ENCODE measurements at places on chromosomes 7 and 10. TPM values are rescaled to one million over a fixed set of nuclear protein-coding genes. Genes with fewer than 3 reads are reported as not detected.

DNA sequence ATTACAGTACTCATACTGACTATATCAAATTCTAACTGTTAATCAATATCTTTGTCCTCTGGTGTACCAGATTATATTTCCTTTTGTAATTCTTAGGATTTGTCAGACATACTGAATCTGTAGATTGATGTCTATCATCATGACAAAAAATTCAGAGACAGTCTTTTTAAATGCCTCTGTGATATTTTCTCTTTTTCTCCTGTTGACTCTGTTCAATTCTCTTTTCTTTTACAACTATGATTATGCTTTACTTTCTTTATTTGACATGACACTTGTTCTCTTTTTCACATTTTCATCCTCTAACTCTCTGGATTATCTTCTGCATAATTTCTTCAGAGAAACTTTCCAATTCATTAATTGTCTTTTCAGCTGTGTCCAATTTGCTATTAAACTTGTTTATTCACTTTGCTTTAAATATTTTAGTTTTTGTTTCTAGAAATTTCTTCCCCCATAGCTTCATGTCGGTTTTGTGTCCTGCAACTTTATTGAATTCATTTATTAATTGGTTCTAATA is 153.6 kb downstream of the PFKFB3 start:
- DNase-seq, result no peak

DNA sequence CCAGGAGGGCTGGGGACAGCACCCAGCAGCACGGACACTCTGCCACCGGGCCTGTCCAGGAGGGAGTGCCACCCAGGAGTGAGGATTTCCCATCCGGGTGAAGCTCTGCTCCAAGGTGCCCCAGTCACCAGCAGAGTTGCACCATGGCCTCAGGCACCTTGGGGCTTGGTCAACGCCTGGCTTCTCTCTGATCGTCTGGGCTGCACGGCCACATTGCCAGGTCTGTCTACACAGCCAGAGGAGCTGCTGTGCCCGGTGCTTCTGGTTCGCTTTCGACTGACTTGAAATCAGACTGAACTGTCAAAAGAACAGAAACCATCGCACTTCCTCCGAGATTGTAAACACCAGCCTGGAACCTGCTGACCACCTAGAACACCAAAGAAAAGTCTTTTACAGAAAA is 12.0 kb downstream of the SHH start:
- DNase-seq, result no peak

DNA sequence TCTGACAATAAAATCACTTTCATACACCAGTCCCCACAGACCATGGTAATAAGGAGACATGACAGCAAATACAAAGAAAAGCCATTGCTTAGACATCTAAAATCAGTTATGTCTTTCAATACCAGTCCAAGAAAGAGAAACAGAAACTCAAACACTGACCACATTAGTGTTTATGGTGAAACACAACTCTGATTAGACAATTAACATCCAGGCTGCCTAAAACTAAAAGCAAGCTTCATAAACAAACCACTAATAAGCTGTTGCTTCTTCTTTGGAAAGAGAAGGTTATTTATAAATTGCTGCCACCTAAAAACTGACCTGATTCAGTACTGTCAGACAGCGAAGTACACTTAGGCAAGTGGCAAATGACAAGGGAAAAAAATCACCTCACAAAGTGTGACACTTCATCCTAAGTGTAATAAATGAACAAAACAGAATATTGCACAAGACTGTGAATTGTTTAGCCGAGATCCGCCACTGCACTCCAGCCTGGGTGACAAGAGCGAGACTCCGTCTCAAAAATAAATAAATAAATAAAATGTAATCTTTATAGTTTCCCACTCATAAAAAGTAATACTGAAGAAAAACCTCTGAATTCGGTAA is 277.4 kb downstream of the PARD3 start:
- DNase-seq, result no peak

DNA sequence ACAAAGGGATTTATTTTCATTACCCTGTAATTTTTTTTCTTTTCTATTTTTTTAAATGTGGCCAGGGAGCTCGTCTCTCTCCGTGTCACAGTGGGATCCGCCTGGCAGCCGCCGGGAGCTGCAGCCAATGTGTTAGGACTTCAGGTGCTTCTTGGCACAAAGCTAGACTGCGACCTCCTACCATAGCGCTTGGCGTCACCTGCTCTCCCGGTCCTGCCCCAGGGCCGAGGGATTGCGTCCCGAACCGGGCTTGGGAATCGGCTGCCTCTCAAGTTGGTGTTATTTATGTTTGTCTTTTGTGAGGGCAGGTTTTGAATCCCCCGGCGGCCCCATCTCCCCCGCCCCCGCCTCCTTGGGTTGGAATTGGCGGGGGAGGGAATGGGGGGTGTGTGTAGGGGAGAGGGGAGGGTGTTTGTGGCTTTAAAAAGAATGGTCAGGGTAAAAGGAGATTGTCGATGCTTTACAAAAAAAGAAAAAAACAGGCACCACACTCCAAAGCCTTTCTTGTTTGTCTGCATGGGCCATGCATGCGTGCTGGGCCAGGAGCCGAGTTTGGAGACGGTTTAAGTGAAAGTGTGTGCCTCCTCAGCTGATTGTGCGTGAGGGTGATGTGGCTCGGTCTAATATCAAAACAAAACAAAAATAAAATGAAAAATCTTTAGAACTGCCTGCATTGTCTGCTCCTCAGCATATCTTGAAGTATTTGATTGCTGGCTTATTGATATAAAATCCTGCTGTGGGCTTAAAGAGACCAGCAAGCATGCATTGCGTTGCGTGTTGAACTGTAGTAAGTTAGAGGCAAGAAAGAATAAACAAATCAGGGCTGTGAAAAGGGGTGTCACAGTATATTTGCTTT is 1.2 kb downstream of the PPP1R9A start:
- DNase-seq, result no peak

GRCh38 chr10:47133871-47134570 is 166.0 kb upstream of the GDF10 start:
- DNase-seq, result no peak

DNA sequence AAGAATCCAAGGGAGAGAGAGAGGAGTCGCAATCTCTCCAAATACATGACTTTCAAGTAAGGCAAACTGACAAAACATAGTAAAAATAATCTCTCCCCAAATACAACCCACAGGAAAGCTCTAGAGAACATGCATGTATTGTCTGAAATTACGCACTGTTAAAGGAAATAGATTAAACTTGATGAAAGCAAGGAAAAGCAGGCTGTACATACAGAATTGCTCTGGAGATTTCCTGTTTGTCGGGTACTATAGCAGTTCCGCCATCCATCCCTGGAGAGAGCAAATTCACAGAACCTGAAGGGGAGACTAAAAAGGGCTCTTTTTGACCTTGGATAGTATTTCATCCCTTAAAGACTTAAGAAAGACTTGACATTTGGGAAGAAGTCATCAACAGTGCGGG is 170.2 kb upstream of the BET1 start:
- DNase-seq, result no peak

GRCh38 chr10:16586358-16587138 is 64.9 kb upstream of the C1QL3 start:
- no peak for DNase-seq

GRCh38 chr10:62047960-62048383 is 146.5 kb downstream of the ARID5B start:
- DNase-seq, result peak; percentile 51

- DNase-seq, result peak; percentile 16
These were observed 879 bp downstream of the NUDT5 start for GRCh38 chr10:12194752-12195271.

DNA sequence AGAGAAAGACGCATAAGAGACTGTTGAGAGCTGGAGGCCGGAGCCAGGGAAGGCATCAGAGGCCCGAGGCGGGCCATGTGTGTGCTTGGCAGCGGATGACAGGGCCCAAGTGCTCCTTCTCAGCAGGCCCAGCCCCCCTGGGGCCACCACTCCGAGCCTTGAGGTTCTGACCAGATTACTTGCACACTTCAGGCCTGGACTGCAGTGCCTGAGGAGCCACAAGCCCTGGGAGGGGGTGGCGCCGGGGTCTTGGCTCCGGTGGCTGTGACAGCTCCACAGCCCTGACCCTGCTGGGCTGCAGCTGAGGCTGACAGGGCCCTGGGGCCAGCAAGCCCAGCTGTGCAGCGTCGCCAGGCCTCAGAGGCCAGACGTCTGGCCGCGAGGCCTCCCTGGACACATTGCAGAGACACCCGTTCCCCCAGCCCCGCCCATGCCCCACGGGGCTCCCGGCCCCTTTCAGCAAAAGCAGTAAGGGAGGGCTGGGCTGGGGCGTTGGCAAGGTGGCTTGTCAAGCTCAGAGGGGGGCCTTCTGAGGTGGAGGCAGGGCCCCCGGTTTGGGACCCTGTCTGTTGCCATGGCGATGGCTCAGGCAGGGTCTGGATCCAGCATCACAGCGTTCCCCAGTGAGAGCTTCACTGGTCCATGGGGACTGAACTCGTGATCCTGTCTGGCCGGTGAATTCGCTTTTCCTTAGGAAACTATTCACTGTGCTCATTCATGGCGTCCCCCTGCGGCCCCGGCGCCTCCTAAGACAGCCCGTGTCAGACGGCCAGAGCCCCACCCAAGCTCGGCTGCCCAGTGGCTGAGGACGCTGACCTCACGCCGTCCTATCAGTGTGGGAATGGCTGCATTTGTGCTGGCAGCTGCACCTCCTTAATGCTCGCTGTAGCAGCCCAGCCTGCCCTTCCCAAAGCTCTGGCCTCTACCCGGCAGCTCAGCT is 5.7 kb downstream of the ELN start:
- DNase-seq, result no peak

- no peak for DNase-seq
These were observed 4.3 kb downstream of the PGAM2 start for GRCh38 chr7:44060948-44061644.

DNA sequence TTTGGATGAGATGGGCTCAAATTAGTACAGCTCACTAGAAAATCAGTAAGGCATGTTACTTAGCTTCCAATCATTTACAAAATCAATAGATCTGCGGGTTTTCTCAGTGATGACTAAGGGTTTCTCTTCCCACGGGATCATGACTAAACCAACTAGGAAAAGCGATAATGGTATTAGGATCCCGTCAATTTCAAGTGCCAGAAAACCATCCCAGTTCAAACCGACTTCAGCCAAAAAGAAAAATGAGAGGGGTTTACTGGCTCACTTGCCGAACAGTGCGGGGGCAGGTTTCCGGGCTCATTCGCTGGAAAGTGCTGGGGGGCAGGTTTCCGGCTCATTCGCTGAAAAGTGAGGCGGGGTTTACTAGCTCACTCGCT is 62.1 kb upstream of the LYZL2 start:
- no peak for DNase-seq

DNA sequence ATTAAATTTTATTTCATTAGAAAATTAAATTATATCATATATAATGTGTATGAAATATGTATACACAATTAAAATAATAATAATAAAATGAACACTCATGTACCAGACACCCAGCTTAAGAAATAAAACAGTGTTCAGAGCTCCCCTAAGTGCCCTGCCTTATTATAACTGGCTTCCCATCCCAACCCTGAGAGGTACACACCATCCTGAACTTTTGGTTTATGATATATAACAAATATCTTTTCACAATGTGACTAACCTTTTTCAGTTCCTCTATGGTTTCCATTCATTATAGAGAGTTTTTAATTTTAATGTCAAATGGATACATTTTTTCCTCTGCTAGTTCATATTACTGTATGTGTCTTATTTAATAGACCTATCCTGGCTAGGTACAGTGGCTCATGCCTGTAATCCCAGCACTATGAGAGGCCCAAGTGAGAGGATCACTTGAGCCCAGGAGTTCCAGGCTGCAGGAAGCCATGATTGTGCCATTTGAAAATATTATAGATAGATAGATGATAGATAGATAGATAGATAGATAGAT is 24.0 kb upstream of the STEAP2 start:
- DNase-seq, result no peak

- DNase-seq, result no peak
These were observed 48.9 kb downstream of the FHIP2A start for GRCh38 chr10:114870486-114870885.

GRCh38 chr7:30813466-30813865 is 42.2 kb downstream of the MINDY4 start:
- no peak for DNase-seq

DNA sequence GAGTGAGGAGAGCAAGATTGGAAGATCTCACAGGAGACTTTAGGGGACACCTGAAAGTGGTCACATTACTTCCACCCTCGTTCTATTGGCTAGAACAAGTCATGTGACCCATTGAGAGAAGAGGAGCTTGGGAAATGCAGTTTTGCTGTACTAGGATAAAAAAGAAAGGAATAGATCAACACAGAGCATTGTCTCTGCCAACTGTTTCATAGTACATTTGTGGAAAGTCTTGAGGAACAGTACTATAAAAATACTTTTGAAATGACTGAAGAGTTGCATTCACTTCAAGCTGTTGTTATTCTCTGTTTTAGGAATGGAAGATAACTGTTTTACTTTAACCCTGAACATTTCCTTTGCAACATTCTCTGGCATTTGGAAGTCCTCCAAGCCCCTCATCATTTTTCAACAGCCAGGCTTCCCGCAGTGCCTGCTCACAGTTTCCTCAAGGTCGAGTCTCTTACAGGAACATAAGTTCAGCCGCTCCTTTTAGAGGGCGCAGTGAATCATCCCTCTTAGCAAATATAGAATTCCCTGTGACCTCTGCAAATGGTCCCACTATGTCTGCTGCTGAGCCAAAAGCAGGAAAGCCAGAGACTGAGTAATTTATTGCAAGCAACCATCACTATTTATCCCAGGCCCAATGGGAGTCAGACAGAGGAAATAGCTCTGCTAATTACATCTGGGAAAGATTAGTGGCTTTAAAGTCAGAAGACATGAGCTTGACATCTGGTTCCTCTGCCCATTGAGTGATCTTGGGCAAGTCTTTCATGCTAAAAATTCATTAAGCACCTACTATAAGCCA is 40.7 kb downstream of the MRPL32 start:
- no peak for DNase-seq

DNA sequence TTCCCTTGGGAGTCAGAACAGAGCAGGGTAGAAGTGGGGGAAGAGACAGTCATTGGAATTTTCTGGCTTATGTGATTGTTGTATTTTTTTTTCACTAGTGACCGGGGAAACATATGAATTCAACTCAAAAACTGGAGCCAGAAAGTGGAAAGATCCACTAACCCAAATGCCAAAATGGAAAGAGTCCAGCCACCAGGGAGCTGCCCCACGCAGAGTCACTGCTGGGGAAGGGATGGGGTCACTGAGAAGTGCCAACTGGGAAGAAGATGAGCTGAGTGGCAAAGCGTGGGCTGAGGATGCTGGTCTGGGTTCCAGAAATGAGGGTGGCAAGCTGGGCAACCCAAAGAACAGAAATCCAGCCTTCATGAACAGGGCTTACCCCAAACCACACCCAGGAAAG is 69.2 kb downstream of the CDHR3 start:
- DNase-seq, result no peak

DNA sequence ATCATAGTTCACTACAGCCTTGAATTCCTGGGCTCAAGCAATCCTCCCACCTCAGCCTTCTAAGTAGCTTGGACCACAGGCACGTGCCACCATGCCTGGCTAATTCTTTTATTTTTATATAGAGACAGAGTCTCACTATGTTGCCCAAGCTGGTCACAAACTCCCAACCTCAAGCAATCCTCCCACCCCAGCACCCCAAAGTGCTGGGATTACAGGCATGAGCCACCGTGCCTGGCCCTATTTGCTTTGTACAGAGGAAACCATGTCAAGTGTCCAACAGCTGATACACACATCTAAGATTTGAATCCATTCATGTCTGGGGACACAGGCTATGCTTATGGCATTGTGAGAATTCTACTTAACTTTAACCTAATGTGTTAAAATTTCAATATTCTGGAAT is 29.9 kb upstream of the MPP7 start:
- DNase-seq, result no peak

GRCh38 chr7:6460303-6460702 is 12.5 kb upstream of the DAGLB start:
- no peak for DNase-seq

Gene ASAH2B
- total RNA-seq, result 1.6 TPM

Gene PRKG1
- 0.23 TPM for total RNA-seq

Gene HOXA5
- total RNA-seq, result 13.0 TPM

Gene GPR15LG
- not detected for total RNA-seq

Gene SPAG6
- 0.79 TPM for total RNA-seq

Measured in natural killer cell (primary cell).